ENCODE measurements at places on chromosomes 13 and 19. TPM values are rescaled to one million over a fixed set of nuclear protein-coding genes. Genes with fewer than 3 reads are reported as not detected.

FAM124A gene
- under 0.01 TPM for total RNA-seq

ZNF569 gene
- total RNA-seq = 6.0 TPM

LGALS4 gene
- total RNA-seq = 0.21 TPM

CEACAM3 gene
- 0.52 TPM for total RNA-seq

KIRREL2 gene
- 0.10 TPM for total RNA-seq

MADCAM1 gene
- not detected for total RNA-seq

CGB5 gene
- total RNA-seq = not detected

MARK4 gene
- total RNA-seq = 12.9 TPM

CNN1 gene
- total RNA-seq = 0.52 TPM

Data from mononuclear cell (primary cell).